ENCODE measurements at places on chromosomes 2 and 18.

GRCh38 chr2:112583497-112584133, 794 bp upstream of the CHCHD5 start:
- DNase-seq, result no peak

- no peak for DNase-seq
Observed at GRCh38 chr18:9285604-9286003, 49.0 kb upstream of the TWSG1 start.

DNA sequence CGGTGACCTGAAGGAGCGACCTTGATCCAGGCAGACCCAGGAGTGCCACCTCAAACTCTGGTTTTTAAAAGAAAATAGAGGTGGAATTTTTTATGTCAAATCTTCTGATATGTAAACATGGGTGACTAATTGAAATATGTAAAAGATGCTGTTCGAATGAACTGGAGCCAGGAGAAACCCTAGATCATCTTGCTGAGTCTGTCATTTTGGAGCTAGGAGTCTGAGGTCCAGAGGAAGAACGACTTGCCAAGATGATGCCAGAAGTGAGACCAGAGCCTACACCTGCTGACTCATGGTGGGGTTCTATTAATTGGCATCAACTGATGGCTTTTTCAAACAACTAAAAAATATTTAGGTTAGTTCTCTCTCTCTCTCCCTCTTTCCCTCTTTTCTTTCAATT, 74.1 kb downstream of the ACAA2 start:
- DNase-seq, result no peak

DNA sequence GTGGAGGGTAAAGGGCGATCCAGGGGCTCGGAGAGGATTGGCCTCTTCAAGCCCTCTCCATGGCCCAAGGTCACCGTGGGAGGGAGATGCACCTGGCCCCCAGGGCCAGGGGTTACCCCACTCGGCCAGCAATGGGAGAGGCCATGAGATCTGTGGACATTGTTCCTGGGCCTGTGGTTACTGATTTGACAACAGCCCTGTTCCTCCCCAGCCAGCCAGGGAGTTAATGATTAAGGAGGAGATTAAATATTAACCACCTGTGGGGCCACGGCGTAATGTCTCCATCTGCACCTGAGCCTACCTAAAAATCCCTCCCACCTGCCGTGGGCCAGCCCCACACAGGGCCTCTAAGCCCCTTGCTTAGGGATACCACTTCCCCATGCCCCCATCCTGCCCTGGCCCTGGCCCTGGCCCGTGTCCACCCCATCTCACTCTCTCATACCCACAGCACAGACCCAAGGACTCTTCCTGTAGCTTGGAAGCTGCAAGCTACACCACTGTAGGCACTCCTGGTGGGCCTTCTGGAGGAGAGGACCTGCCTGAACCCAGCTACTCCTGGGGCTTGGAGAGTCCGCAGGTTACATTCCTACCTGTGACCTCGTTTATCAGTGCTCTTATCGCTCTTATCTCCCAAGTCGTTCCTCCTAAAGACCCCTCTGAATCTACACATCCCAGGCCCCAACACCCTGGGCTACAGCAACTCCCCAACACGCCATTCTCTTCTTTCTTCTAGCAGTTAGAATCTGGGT, 32.1 kb downstream of the ZFP36L2 start:
- DNase-seq, result no peak

DNA sequence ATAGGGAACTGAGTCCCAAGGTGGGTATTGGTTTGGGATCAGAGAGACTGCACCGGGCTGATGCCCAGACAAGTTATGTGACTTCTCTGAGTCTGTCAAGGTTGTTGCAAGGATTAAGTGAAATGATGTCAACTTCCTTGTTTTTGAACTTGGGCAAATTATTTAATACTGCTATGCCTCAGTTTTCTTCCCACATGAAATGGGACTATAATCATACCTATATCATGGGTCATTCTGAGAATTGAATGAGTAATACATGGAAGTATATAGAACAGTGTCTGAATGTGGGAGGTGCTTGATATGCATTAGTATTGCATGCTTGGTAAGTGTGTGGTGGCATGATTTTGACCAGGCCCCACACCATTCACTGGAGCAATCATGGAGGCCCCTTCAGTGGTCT, 99.0 kb downstream of the PRKCE start:
- no peak for DNase-seq

- no peak for DNase-seq
Observed at GRCh38 chr2:69311024-69311416, 76.0 kb downstream of the GFPT1 start.

GRCh38 chr18:34844732-34845459, 134.8 kb downstream of the DTNA start:
- peak; percentile 46 for DNase-seq

DNA sequence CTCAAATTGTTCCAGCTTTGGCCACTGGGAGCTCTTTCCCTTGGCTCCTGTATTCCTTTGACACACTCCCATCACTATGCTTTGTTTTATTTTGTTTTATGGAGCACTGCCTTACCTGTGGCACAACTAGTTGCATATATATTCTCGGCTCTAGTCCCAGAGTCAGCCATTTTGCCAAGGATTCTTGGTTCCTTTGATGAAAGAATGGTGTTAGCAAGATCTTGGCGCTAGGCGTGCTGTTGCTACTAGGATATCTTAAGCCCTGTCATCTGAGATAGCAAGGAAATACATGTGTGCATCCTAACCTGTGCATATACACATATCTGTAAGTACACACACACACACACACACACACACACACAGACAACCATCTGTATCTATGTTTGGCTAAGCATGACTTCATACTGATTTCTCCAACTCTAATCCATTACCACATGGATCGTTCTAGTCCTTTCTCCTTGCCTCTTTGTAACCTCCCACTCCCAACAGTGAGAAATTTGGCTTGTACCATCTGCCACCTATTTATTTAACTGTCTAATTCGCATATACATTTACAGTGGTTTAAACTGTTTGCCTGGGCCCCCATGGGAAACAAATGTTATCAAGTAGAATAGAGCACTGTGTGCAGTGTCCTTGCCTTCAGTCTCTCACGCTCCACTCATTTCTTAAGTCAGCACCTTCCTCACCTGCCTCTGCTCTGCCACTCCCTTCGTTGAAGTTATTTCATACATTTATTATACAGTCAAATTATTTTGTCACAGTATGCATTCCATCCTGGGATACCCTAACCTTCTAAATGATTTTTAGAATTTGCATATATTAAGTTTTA, 137.5 kb upstream of the MAP3K20 start:
- DNase-seq, result no peak

- DNase-seq, result no peak
Observed at GRCh38 chr2:139293992-139294548, 513.9 kb upstream of the NXPH2 start.

DNA sequence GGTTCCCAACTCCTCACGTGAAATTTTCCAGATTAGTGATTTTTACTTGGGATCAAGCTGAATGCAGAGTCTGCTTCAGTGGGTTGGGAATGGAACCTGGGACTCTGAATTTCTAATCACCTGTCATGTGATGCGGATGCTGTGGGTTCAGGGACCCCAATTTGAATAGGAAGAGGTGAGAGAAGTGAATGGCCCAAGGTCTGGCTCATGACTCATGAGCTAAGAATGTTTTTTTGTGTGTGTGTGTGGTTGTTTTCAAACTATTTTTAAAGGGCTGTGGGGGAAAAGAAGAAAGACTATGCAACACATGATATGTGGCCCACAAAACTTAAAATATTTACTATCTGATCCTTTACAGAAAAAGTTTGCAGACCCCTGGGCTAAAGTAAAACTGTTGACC, 108.5 kb upstream of the CYRIA start:
- no peak for DNase-seq

DNA sequence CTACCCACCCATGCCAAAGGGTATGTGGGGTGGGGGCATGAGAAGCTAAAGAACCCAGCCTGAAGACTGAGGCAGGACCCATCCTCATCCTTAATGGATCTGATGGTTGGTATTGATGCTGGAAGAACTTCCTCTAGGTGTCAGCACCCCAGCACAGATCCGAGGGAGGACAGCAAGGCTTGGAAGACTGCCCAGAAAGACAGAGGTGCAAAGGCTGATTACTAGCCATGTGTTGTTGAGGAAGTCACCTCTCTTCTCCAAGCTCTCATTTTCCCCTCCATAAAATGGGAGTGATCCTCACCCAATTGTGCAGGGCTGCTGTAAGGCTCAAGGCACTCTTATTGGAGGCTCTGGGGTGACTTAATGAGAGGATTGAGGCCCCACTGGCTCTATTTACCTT, 256.5 kb downstream of the CELF4 start:
- no peak for DNase-seq

DNA sequence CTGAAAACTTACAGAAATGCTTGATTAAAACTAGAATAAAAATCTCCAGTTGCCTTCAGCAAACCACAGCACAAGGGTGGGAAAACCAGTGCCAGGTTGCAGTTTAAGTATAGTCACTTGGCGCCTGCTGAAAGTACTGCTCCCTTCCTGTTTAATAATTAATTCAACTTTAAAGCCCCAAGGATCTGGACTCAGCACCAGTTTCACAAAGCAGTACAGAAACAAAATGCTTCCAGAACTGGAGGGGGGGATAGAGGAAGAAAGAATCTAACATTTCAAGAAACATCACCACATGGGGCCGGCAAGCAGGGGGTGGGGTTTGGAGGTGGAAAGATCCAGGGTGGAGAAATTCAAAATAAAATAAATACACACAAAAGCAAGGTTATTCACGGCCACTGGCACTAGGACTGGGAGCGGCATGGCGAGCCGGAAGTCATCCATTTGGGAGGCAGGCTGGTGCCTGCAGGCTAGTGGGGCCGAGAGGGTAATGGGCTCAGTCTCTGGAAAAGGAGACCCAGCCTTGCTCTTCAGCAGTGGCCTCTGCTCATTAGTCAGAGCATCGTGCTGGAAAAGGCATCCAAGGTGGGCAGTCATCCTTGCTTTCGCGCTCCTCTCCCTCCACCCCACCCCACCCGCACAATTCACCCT, 85.8 kb downstream of the POU3F3 start:
- DNase-seq, result no peak

GRCh38 chr2:137964859-137965459, 686 bp downstream of the HNMT start:
- no peak for DNase-seq

DNA sequence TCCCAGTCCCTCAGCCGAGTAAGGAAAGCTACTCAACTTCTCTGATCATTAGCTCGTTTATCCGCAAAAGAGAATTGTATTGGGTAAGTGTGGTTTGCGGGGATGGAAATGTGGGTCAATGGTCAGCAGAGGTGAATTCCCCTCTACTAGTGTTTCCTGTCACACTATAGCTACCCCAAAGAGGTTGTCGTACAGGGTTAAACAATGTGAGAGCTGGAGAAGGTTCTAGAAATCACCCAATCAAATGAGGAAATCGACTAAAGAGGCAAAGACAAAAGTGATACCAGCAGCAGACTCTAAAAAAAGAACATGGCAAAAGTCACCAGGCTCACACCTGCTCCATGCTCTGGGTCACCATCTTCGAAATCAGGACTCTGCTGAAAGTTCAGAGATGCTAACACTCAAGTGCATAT, 144.7 kb upstream of the ITGA4 start:
- DNase-seq, result no peak

DNA sequence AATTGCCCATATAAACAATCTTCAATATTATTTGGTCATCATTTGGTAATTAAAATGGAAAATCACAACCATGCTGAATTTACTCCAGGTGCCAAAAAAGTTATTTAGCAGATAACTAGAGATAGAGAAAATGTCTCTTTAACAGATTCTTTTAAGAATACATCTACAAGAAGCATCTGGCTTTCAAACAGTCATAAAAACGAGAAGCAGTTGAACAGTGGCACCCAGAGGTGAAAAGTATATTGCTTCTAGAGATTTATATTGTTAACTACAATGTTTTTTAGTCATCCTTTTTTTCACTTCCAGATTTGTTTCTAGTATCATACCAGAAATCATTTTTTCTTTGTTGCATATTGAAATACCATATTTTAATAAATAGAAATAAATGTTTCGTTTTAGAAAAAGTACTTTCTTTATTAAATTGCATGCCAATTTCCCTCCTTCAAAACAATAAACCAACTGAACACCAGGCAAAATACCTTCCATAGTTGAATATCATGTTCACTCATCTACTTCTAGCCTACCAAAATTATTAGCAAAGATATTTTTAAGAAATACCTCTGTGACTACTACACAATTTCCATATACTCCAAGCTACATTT, 65.4 kb upstream of the HNRNPA3 start:
- no peak for DNase-seq

DNA sequence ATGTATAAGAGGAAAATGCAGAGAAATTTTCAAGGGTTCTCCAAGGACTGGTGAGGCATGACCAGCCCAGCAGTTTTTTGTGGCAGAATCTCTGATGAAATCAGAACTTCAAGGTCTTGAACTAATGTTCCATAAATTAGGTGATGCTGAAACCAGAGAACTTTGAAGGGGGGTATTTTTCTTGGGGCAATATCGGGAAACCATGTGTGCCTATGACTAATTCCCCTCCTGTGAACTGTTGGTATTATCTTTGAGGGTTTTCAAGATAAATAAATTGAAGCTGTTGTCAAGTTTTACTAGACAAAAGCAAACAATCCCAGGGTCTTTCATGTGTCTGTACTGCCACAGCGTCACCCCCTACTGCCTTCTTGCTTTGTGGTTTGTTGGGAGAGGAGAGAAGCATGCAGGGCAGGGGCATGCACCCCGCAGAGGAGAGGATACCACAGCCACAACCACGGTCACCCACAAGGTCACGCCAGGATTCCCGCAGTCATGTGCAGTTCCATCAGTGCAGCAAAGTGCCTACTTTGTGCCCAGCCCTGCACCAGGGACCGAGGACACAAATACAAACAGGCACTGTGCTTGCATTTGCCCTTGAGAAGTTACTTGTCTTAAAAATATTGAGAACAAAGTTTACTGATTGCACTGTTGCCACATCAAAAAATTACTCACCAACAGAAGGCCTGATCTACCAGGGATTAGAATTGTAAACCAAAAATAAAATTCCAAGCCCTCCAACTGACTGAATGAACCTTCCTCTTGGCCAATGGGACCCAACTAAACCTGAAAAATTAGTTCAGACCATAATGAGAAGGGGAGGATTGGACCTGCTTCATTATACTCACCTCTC, 413.3 kb upstream of the TRIB2 start:
- no peak for DNase-seq

GRCh38 chr2:102114851-102115497, 27.6 kb upstream of the IL1R1 start:
- peak; percentile 56 for DNase-seq

DNA sequence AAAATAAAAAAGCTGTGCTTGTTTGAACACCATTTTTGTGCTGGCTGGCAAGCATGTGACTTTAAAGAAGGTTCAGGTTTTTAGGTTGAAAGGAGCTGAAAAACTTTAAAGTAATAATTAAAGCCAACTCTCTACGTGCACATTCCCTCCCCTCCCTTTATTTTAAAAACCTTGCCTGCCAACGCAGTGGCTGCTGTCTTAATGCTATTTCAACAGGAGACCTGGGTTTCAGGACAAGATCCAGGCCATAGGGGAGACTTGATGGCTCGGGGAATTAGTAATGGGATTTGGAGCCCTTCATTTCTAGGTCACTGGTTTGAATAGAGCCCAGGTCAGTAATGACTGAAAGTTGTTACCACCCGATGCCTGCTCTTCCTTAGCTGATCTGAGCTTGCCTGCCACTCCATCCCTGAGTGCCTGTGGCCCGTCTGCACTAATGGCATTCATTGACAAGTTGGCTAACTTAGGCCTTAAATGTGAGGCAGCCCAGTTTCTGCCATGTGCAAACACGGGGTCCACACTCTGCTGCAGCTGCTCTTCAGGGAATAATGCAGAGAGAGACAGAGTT, 1233.2 kb upstream of the ZEB2 start:
- DNase-seq, result no peak
